Stimulated activated CD8-positive, alpha-beta memory T cell treated with anti-CD3 and anti-CD28 coated beads, Interleukin-7, amount 100 ng/mL, for 4 hours (primary cell): ENCODE measurements at places on chromosomes 6 and 20.

- DNase-seq: no peak
Measured at GRCh38 chr6:50706575-50706974, 6.8 kb upstream of the TFAP2D start.

- DNase-seq: no peak
Measured at GRCh38 chr6:155440398-155441111, 15.1 kb downstream of the NOX3 start.

- DNase-seq: no peak
Measured at GRCh38 chr20:33092361-33092760, 12.9 kb downstream of the BPIFB4 start.

GRCh38 chr20:29427201-29428060, 1830.0 kb upstream of the DEFB115 start:
- no peak for DNase-seq

DNA sequence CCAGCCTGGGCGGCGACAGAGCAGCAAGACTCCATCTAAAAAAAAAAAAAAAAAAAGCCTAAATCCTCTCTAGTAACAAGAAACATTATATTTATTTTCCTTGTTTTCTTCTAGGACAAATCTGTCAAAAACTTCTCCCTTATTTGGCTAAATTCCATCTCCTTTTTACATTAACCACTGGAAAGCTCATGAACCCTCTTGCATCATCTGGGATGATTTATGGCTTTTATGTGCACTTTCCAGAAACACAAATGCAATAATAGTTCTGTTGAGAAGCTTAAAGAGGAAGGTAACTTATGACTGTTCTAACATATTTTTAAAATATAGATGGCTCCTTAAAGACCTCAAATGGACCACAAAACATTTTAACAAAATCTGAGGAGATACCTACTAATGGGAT, 526.1 kb upstream of the SPTLC3 start:
- no peak for DNase-seq

DNA sequence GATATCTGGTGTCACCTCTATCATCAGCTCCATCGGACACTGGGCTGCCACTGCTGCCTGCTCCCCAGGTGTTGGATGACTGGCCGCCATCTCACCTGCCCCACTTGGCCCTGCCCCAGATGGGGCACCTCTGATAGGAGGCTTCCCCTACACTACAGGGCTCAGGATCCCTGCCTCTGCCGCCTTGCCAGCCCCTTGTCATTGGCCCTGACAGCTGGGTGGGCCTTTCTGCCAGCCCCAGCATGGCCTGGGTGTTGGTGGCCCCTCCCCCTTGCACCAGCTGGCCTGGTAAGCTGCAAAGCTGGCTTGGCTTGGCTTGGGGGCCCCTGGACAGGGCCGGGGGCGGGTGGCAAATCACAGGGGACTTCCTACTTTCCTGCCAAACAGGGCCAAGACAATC, 10.6 kb downstream of the PACSIN1 start:
- DNase-seq: no peak

- DNase-seq: no peak
Measured at GRCh38 chr6:166228839-166229528, 61.3 kb upstream of the TBXT start.

GRCh38 chr20:44342248-44342647, 5.4 kb downstream of the R3HDML start:
- no peak for DNase-seq

- DNase-seq: no peak
Measured at GRCh38 chr6:158926414-158926813, 73.6 kb downstream of the RSPH3 start.

GRCh38 chr6:24340998-24341938, 16.6 kb downstream of the DCDC2 start:
- DNase-seq: no peak

DNA sequence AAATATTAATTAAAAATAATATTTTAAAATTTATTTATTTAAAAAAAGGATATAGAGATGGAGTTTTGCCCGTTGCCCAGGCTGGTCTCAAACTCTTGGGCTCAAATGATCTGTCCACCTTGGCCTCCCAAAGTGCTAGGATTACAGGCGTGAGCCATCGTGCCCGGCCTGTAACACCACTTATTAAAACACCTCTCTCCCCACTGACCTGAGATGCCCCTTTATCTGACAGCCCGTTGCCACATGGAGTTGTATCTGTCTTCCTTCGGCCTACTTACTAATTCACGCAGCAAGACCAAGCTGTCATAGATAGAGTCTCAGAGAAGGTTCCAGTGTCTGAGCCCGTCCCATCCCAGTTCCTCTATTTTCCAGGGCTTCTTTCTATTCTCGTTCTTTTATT, 30.7 kb downstream of the KIF25 start:
- no peak for DNase-seq

- no peak for DNase-seq
Measured at GRCh38 chr6:133973109-133973971, 20.3 kb downstream of the TBPL1 start.

- no peak for DNase-seq
Measured at GRCh38 chr6:108285381-108285780, 9.5 kb upstream of the AFG1L start.

GRCh38 chr6:160030103-160030502, 61.2 kb downstream of the IGF2R start:
- DNase-seq: no peak

- no peak for DNase-seq
Measured at GRCh38 chr20:8133310-8133768, 1.3 kb downstream of the PLCB1 start.

- no peak for DNase-seq
Measured at GRCh38 chr20:62822788-62823651, 6.2 kb downstream of the COL9A3 start.

- DNase-seq: no peak
Measured at GRCh38 chr20:6590891-6591637, 176.4 kb upstream of the BMP2 start.

DNA sequence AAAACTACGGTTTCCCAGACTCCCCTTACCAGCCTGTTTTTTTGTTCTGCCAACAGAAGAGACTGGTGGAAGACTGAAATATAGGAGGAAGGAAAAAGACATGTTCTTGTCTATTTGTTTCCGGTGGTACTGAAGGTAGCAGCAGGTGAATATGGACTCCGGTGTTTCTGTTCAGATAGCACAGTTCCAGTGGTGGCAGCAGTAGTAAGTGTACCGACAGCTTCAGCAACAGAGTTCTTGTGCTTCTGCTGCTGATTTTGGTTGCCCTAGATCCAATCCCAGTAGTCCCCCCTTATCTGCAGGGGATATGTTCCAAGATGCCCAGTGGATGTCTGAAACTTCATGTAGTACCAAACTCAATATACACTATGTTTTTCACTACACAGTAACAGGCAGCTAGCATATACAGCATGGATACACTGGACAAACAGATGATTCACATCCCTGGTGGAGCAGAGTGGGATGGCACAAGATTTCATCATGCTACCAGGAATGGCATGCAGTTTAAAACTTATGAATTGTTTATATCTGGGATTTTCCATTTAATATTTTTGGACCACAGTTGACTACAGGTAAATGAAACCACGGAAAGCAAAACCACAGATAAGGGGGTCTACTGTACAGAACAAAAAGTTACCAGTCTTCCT, 301.8 kb downstream of the BTBD9 start:
- no peak for DNase-seq

- DNase-seq: no peak
Measured at GRCh38 chr6:53347921-53348370, 804 bp downstream of the ELOVL5 start.

DNA sequence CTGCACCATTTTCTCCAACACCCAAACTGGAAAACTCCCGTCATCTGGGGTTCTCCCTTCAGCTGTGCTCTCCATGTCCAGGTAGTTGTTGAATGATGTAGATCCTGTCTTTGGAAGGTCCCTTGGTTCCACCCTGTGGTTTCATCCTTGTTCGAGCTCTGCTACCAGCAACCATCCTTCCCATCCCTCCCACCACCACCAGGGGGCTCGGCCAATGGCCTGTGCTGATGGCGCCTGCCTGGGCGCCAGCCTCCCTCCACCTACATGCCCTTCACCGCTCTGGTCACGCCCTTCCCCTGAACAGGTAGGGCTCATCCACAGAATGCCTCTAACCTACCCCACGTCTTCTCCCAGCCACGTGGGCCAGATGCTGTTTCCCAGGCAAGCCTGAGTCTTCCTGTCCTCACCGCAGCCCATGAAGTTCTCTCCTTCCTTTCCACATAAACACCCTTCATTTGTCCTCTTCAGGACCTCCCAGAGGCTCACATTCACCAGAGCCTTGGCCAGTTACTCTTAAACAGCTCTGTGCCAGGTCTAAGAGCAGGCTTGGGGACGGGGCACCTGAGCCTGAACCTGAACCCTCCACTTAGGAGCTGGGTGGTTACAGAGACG, 75.1 kb upstream of the DUSP22 start:
- no peak for DNase-seq

GRCh38 chr20:57791966-57792365, 82.2 kb upstream of the PMEPA1 start:
- DNase-seq: no peak

- DNase-seq: no peak
Measured at GRCh38 chr6:158232316-158233213, 64.4 kb downstream of the GTF2H5 start.

DNA sequence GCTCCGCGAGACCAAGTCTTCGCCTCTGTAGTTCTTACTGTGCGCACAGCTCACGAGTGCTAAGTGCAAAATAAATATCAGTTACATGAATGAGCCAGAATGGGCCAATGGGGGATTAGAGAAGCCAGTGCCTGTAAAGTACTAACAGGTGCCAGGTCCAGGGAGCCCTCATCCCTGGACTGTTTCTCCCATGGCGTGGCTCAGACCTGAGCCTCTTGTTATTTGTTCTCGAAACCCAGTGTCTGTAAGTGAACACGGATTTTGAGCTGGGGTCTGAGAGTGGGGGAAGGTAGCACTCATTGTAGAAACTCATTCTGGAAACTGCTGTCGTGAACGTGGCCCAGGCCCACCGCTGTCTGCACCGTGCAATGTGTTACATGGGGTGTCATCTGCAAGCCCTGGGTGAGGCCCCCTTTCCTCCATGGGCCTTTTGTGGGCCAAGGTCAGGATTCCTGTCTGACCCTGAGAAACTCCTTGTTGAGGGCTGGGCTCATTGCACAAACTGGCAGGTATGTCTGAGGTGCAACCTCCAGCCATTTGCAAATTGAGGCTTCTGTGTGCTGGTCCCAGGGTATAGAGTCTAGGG, 154.7 kb downstream of the SYCP2 start:
- no peak for DNase-seq
